WTC11 (cell line): ENCODE measurements at places on chromosomes 1 and 21.
A peak's percentile ranks its signal among the peaks of the same experiment; 100 is the strongest.

DNA sequence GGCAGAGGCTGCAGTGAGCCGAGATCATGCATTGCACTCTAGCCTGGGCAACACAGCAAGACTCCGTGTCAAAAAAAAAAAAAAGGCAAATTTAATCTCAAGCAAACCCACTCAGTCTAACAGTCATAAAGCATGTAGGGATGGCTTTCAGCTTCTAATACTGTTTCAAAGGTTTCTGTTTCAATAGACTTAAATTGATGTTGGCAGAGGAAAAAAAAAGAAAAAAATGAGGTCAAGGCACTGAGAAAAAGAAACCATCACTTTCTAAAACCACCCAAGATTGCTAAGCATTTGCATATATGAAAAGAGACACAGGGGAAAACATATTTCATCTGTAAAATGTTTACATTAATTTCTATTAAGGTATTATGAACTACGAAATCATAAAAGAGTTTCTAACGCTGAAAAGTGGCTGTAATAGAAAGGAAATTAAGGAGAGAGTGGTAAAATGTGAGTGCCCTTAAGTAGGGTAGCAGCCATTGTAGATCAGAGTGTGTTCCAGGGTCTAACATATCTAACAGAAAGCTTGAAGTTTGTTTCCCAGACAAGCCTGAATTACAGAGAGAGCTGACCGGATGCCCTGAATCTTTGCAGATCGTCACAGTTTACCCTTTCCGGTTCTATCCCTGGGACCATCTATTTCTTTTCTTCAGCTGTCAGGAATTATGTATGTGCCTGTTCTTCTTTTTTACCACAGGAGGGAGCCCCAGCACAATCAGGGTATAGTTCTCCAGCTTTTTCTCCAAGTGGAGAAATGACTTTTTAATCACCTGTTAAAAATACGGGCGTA is 70.0 kb downstream of the PLD5 start:
- DNase-seq = no peak

DNA sequence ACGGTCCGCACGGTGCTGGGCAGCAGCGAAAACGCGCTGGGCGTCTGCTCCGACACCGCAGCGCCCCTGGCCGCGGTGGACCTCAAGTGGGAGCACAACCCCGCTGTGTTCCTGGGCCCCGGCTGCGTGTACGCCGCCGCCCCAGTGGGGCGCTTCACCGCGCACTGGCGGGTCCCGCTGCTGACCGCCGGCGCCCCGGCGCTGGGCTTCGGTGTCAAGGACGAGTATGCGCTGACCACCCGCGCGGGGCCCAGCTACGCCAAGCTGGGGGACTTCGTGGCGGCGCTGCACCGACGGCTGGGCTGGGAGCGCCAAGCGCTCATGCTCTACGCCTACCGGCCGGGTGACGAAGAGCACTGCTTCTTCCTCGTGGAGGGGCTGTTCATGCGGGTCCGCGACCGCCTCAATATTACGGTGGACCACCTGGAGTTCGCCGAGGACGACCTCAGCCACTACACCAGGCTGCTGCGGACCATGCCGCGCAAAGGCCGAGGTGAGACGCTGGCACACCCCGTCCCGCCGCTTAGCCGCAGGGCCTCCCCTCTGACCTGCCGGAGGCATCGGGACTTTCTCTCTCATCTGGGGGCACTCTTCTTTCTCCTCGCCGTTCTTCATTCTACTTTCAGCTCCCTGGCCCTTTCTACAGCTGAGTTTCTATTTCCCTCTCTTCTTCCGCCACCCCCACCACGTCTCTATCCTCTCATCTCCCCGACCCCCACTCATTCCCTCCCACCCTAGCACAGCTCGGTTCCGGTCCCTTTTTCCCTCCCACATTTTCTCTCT is 1.0 kb downstream of the NPR1 start:
- peak; percentile 30 for DNase-seq

- no peak for DNase-seq
These were observed 86.9 kb downstream of the NAV1 start for GRCh38 chr1:201625851-201626251.

- DNase-seq = peak; percentile 29
These were observed 20.5 kb upstream of the HIVEP3 start for GRCh38 chr1:41939194-41939593.

GRCh38 chr21:14988760-14989159 is 76.0 kb downstream of the NRIP1 start:
- no peak for DNase-seq

GRCh38 chr21:36385233-36386030 is at the start of gene CHAF1B:
Gene CHAF1B, plus strand, starts transcription at chr21:36385392. Its CDS starts 745 bp downstream, at chr21:36386137.
- DNase-seq = peak; percentile 89

GRCh38 chr1:16617114-16617631 is 3.8 kb upstream of the NBPF1 start:
- peak; percentile 29 for DNase-seq

GRCh38 chr1:54764922-54765561 is 719 bp upstream of the PARS2 start:
- DNase-seq = no peak

DNA sequence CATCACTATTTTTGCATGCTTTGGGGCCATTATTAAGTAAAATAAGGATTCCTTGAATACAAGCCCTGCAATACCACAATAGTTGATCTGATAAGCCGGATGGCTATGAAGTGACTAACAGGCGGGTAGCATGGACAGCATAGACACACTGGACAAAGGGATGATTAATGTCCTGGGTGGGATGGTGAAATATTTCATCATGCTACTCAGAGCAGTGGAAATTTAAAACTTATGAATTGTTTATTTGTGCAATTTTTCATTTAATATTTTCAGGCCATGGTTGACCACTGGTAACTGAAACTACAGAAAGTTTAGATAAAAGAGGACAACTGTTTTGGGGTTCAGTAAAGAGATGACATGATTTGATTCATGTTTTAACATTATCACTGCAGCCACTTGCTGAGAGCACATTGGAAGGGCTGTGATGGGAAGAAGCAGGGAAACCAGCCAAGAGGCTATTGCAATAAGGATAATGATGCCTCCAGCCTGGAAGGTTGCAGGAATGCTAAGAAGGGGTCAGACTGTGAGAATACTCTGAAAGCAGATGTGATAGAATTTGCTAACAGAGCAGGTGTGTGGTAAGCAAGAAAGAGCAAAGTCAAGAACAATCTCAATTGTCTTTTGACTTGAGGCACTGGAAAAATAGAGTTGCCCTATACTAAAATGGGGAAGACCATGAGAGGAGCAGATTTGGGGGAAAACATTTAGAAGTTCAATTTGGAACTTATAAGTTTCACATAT is 62.5 kb upstream of the TNFSF4 start:
- no peak for DNase-seq

GRCh38 chr1:1067860-1068516 is 6.1 kb downstream of the RNF223 start:
- DNase-seq = no peak

DNA sequence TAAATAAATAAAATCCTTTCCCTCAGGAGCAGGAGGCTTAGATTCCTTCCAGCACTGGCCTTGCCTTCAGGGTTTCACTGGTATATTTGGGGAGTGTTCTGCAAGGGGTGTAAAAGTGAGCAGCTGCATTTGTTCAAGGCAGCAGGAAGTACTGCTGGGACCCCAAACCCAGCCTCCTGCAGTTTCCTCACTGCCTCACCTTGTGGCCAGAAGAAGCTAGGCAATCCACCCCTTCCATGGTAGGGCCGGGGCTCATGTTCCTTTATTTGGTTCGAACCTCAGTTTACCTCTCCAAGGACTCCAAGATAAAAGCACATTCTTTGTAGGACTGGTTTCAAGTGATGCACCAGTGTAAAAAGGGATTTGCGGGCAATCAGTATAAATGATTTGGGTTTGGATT is 21.0 kb upstream of the CFAP126 start:
- DNase-seq = no peak

DNA sequence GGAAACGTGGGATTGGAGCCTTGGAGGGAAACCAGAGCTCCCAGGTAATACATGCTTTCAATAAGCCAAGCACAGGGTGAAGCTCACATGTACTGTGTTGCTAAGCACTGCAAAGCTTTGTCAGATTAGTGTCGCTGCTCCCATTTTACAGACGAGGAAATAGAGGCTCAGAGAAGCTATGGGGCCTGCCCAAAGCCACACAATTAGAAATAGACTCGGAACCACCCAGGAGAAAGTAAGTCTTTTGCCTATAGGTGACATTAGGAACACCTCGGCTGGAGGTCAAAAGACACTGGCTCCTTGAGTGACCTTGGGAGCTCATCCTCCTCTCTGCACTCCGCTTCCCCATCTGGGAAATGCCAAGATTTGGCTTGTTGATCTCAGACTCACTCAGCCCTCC is 175.6 kb upstream of the ZC3H12A start:
- DNase-seq = no peak

- DNase-seq = no peak
These were observed 41.8 kb upstream of the SLC16A1 start for GRCh38 chr1:112997781-112998180.

DNA sequence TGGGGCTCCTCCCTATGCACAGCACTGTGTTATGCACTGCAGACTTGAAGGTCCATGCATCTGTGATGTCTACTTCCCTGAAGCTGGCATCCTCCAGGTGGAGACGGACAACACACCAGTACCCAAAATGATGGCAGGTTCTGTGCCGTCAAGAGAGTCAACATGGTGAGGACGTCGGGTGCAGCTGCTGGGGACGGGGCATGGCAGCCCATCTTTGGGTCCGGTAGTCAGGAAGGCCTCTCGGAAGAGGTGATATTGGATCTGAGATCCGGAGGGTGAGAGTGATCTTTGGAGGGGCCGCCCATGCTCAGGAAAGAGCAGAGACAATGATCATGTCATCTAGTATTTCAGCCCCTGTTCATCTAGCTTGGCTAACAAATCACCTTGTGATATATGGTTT is 104.1 kb downstream of the RIPK4 start:
- DNase-seq = no peak

- DNase-seq = no peak
These were observed 45.2 kb downstream of the C8B start for GRCh38 chr1:56920591-56921001.

GRCh38 chr1:87149241-87150041 is 179.2 kb upstream of the LMO4 start:
- DNase-seq = no peak

DNA sequence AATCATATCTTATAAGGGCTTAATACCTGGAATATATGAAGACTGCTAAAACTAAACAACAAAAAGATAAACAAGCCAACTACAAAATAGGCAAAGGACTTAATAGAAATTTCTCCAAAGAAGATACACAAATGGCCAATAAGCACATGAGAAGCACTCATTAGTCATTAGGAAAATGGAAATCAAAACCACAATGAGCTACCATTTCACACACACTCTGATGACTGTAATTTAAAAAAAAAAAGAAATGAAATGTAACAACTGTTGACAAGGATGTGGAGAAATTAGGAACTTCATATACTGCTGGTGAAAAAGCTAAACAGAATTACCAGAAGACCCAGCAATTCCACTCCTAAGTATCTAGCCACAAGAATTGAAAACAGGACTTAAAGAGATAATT is 374.2 kb upstream of the ZP4 start:
- no peak for DNase-seq

GRCh38 chr21:35265170-35265877 is 216.2 kb upstream of the RUNX1 start:
- DNase-seq = no peak

DNA sequence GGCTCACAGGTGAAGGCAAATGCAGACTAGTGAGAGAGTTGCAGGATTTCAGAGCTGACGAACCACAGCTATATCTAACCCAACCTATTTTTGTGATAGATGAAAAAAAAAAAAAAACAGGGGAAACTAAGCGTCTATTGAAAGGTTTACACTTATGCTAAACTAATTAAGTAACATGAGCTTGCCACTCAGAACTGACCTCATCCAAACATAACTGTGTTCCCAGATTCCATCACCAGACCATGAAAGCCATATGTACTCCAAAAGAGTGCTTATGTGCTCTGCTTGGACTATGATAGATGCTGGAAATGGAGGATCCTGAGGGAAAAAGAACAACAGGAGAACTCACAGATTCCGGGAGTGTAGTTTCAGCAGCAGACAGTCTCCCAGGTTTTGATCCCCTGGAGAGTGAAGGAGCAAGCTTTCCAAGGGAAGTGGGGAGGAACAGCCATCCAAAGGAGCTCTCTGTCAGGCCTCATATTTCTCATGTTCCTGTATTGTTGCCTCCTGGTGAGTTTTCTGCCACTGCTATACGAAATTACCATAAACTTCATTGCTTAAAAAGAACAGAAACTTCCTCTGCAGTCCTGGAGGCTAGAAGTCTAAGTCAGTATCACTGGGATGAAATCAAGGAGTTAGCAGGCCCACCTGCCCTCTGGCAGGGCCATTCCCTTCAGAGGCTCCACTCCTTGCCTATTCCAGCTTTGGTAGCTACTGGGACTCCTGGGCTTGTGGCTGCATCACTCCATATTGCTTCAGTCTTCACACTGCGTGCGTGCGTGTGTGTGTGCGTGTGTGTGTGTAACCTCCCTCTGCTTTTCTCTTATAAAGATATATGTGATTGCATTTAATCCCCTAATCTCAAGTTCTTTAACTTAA is 38.1 kb downstream of the NIBAN1 start:
- no peak for DNase-seq

DNA sequence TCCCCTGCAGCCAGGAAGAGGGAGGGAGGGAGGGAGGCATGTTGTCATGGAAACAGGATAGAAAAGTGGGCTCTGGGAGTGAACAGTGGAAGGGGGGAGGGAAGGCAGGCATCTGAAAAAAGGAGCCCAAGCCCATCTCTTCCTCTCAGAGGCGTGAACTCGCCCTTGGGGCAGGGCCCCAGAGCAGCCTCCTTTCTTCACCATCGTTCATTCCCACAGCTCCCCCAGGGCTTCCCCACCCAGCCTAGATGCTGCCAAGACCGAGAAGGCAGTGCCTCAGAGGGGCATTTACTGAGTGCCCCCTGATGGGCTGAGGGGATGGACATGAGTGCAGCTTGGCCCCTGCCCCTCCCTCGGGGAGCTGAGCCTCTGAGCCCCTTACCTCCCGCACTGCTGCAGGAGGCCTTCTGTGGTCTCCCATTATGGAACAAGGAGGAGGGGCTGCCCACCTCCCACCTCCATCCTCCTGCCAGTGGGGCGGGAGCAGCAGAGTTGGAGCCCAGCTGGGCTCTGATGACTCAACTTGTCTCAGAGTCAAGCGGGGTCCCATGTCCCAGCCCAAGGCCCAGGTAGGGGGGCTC is 39.1 kb upstream of the KIF21B start:
- no peak for DNase-seq

DNA sequence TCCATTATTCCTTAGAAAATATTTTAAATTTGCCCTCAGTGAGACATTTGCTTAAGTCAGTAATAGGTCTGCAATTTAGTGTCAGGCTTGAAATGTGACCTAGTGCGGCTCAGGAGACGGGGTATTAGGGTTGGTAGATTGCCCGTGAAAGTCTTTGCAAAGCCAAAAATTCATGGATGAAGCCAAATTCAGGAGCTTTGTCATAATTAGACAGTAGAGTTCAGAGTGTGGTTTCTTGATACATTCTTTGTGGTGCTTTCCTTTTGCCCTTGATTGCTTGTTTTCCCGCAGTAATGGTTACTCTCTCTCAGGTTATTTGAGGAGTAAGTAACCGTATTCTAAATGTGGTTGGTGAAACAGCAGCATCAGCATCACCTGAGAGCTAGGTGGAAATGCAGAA is 120.7 kb downstream of the RPS6KC1 start:
- no peak for DNase-seq

GRCh38 chr1:215081661-215082531 is 641 bp upstream of the KCNK2 start:
- peak; percentile 46 for DNase-seq

GRCh38 chr1:6183520-6183989 is 3.4 kb upstream of the CHD5 start:
- DNase-seq = no peak
